ENCODE measurements at places on chromosomes 16 and 17.

DNA sequence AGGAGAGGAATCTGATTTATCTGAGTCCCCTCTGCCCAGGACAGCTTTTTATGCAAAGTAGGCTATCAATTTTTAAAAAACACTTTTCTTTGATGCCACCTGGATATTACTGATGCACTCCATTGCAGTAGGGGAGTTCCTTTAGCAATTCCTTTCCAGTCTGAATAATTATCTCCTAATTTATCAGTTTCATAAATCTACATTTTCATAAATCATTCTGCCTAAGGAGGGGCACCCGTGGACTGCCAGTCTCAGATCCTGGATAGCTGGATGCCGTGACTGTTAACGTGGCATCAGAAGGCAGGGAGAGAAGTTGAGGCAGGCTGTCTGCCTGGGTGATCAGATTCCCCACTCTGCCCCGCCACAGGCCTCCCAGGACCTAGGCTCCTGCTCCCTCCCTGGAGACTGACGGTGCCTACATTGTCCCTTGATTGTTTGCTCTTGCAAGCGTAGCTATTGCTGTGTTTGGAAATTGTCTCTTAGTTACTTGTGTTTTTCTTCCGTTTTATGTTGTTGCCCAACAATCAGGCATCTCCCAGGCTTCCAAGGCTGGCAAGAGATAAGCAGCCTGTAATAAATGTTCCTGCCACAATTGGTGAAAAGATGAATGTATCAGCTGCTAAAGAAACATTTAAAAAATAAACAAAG lies 75.2 kb downstream of the KATNIP start:
- no peak for DNase-seq

DNA sequence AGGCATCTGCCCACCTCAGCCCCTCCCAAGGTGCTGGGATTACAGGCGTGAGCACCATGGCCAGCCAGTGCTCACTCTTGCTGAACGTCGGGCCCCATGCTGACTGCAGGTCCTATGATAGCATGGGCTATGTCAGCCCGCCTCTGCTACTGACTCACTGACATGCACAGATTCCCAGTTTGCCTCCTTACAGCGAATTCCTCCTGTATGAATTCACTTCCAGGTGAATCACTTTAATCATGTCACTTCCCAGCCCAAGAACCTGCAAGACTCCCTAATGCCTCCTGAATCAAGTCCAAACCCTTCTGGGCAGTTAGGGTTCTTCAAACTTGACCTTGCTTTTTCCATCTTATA lies 16.1 kb upstream of the UBTF start:
- no peak for DNase-seq

DNA sequence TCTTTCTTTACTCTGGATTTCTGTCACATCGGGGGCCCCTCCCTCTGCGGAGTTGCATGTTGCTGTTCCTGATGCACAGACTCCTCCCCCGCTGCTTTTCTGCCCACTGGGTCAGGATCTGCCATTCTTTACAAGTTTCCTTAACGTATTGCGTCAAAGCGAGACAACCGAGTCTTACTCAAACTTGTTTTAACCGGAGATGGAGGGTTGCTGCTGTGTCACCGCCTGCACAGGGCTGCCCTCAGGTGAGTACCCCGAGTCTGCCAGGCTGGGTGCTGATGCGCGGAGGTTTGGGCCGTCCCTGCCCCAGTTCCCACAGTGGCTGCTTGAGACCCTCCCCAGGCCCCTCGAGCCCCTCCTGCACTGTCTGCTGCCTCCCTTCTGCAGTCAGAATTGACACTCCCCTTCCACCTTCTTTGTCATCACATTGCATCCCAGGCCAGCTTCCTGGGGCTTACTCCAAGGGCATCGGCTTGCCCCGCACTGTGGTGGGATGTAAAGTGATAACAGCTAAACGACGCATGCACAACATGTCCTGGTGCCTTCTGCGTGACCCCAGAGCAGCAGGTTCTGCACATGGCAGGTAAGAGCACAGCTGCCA lies 19.3 kb downstream of the CARHSP1 start:
- DNase-seq = peak; percentile 62

DNA sequence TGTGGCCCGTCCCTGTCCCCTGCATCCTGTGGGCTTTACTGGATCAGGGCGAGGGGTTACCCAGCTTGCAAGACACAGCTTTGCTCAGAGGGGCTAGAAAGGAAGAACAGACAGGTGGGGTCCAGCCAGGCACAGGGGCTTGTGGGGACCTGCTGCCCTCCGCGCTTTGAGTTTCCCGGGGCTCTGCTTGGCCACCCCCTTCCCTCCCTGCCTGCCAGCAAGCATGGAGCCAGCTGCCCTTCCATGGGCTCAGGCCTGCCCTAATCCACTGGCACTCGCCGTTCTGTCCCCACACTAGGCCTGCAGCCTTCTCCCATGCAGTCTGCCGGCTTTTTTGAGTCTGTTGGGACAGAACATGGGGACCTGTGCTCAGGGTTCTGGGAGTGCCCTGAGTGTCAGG lies 3.4 kb downstream of the SNN start:
- no peak for DNase-seq

DNA sequence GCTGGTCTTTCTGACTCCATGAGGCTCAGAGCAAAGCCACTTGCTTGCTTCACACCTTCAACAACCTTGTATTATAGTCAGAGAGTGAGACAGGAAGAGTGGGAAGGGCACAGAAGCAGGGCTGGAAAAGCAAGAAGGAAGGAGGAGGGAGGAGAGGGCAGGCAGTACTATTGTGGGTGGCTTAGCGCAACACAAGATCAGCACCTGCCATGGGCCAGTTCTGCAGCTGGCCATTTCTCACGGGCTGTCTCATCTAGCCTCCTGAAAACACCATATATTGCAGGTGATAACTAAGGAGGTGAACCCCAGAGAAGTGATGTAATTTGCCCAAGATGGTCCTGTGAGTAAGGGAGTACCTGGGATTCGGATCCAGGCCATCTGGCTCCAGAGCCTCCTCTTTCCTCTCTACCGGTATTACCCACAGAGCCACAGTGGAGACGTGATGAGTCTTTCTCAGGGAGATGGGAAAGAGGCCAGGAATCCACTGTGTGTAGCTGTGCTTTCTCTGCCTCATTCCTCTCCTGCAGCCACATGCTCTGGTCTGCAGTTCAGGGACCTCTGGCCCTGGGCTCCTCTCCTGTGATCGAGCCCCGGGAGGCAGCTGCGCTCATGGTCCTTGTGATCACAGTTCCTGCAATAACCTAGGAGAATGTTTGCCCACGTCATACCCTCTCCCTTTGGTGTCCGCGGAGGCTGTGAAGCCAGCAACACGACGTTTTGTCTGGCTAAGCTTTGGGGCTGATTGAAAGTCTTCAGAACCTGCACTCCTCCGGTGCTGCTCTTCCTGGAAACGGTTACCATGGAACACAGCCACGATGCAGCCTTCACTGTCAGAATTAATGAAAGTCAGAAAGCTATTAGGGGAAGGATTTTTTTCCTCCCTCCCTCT lies 178.1 kb upstream of the CCL2 start:
- DNase-seq = no peak

- DNase-seq = peak; percentile 81
Observed at GRCh38 chr17:74736513-74737298, at the start of gene RAB37. Gene RAB37, plus strand, starts transcription at chr17:74737256. Its CDS starts 17 bp downstream, at chr17:74737273.

DNA sequence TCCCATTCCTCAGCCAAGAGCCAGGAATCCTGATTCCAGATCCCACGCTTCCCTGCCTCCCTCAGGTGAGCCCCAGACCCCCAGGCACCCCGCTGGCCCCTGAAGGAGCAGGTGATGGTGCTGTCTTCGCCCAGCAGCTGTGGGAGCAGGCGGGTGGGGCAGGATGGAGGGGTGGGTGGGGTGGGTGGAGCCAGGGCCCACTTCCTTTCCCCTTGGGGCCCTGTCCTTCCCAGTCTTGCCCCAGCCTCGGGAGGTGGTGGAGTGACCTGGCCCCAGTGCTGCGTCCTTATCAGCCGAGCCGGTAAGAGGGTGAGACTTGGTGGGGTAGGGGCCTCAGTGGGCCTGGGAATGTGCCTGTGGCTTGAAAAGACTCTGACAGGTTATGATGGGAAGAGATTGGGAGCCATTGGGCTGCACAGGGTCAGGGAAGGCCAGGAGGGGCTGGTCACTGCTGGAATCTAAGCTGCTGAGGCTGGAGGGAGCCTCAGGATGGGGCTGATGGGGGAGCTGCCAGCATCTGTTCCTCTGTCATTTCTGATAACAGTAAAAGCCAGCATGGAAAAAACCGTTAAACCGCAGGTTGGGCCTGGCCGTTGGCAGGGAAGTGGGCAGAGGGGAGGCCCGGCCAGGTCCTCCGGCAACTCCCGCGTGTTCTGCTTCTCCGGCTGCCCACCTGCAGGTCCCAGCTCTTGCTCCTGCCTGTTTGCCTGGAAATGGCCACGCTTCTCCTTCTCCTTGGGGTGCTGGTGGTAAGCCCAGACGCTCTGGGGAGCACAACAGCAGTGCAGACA lies at the start of gene SPN:
SPN (plus strand) TSS at position 232 of the 791 bp plus-strand sequence; CDS start at position 714, 482 bp downstream.
- DNase-seq = peak; percentile 75

GRCh38 chr17:70989280-70989679 lies 819.9 kb downstream of the KCNJ2 start:
- no peak for DNase-seq

- DNase-seq = no peak
Observed at GRCh38 chr17:19381741-19382444, 3.6 kb downstream of the MAPK7 start.

- DNase-seq = no peak
Observed at GRCh38 chr16:4399001-4399730, 17.2 kb downstream of the CORO7 start.

- no peak for DNase-seq
Observed at GRCh38 chr17:42665581-42666001, 6.5 kb downstream of the TUBG2 start.

DNA sequence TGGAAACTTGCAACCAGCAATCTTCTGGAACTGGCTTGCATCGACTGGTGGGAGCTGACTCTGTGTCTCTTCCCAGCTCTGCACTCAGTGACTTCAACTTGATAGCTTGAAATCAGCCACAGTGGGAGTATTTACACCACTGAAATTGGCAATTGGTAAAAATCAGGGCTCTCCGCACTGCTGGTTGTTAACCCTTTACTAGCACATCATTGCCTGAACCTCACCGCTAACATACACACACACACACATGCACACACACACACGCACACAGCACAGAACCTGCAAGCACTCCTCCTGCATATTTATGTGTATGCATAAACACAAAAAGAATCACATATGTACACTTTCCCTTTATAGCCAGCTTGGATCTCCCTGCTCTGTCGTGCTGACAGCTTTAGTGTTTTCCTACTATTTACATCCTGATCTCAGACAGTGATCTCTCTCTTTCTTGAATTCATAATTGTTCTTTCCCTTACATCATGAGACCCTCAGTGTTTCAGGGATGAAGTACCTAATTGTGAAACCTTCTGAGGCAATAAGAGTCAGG lies 7.9 kb upstream of the TMIGD1 start:
- no peak for DNase-seq

DNA sequence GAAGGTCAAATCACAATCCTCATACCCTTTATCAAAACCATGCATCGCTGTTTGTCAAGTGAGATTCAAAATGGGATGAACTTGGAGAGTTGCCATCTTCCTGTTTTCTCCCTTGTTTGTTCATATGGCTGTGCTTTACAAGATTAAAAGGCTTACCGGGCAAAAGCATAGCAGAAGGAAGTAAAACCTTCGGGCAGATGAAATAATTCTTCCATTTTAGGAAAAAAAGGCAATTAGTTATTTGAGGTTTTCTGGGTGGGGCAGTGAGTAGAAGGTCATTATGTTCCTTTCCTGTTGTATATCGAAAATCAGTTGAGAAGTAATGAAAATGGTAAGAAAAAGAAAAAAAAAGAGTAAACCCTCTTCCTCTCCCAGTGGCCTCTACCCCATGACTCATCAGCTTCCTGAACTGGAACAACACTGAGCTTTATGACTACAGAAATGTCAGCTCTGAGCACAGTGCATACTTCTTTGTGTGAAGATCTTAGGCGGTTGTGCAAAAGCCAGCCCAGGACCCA lies 369.2 kb downstream of the CDH13 start:
- no peak for DNase-seq

- DNase-seq = no peak
Observed at GRCh38 chr16:11506741-11507305, 79.9 kb downstream of the LITAF start.

DNA sequence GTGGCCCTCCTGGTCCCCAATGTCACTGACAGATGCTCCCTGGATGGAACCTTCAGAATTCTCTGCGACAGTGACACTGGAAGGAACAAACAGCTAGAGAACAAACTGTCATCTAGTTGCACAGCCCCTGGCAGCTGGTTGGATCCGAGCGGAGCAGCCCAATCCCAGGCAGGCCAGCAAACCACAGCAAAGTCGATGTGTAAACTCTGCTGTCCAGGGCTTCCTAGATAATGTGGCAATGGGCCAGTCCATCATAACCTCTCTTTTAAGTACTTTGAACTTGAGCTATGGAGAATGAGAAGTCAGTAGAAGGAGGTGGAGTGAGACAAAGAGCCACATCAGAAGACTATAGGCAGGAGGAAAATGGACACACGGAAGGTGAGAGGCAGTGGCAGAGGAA lies 323.0 kb downstream of the CBLN1 start:
- no peak for DNase-seq

DNA sequence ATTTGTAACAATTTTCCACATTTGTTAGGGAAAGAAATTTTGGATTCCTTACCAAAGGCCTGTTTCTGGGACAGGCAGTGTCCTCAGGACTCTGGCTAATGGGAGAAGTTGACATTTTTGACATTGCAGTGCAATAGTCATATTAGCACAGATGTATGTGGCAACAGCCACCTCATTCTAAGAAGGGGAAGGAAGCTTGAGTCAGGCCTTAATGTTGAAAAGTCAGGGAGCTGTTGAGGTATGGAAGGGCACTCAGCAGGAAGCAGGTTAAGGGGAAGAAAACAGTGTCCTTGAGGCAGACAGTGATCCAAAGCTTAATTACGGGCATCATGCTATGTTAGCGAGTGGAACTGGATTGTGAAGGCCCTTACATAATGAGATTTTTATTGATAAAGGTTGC lies 20.9 kb downstream of the AKTIP start:
- DNase-seq = no peak

GRCh38 chr17:28718333-28719020 lies 809 bp upstream of the RAB34 start:
- no peak for DNase-seq

DNA sequence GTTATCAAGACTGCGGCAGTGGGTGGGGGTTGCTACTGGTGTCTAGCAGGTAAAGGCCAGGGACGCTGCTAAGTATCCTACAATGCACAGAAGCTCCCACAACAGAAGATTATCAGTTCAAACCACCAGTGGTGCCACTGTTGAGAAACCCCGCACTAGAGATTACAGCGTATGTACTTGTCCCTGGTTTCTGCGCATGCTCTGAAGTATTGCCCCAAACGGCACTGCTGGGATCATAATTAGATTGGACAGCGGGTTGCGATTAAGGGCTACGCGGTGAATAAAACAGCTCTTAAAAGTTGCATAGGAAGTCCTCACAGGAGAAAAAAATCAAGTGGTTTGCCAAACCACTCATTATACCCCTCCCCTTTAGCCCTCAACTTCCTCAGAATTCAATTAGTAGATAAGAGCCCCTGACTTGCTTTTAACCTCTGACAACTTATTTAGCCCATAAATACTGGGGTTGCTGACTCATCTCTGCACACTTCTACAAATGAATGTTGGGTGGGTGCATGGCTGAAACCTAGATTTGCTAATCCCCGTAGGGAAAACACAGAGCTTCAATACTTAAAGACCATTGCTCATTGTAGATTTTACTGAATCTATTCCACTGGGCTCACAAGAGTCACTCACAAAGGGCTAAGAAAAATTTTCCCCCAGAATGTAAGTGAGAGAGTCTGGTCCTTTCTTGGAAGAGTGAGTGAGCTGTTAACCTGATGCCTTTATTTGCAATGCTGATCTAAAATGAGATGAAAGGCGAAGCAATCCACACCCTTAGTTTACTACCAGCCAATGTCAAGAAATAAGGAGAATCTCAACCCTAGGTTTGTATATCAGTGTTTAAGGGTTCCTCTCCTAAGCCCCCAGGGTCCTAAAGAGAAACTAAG lies 91.8 kb downstream of the RGS9 start:
- peak; percentile 76 for DNase-seq

GRCh38 chr17:17019430-17019762 lies 22.9 kb upstream of the MPRIP start:
- no peak for DNase-seq
